ENCODE measurements at places on chromosomes 6 and 20.

- DNase-seq: no peak
These were observed 766.0 kb downstream of the KIF16B start for GRCh38 chr20:15807271-15807670.

GRCh38 chr6:159110013-159110412 is 59.2 kb upstream of the FNDC1 start:
- no peak for DNase-seq

DNA sequence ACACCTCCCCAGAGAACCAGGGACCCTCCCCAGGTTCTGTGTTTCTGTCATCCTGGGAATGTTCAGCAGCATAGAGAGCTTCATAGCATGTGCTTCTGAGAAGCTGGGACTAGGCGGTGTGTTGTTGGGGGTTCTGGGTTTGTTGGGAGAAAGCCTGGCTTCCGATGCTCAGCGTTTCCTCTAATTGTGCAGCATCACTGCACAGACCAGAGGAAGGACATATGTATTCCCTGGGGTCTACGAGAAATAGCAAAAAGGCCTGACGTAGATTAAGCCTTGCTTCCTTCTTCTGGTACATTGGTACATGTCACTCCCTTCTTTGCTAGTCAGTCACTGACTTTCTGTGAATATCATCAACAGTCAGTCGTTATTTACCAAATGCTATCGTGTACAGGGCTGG is 96.9 kb upstream of the SGK1 start:
- no peak for DNase-seq

GRCh38 chr6:3749977-3750316 is 1.6 kb downstream of the PXDC1 start:
- peak; percentile 71 for DNase-seq

DNA sequence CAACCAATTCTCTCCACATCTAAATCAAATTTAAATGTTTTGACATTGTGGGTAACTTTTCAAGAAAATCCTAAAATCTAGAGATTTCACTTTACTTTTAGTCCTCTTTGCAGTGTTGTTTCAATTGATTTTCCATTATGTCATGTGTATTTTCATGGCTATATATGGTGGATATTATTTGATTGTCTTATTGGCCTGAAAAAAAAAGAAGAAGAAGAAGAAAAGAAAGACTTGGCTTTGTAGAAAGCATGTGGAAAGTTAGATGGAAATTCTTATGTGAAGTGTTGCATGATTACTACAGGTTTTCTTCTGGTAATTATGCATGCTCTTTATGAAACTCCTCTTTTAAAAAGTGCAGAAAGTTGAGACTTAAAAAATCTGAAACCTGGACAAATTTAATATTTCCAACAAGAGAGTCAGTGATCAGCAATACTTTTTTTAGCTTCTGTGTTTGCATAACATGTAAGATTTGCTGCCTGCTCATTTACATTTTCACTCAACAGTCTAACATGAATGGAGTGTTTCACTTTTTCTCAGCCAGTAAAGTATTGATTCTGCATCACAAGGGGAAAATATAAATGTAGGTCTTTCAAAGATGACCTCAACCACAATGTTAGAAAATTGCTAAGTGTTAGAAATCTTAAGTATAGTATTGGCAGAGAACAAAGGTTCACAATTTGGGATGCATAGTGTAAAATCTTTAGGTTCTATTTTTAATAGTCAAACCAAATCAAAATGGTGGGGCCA is 438.7 kb downstream of the BCKDHB start:
- no peak for DNase-seq

- DNase-seq: peak; percentile 82
These were observed 40.0 kb upstream of the APCDD1L start for GRCh38 chr20:58555078-58555765.

DNA sequence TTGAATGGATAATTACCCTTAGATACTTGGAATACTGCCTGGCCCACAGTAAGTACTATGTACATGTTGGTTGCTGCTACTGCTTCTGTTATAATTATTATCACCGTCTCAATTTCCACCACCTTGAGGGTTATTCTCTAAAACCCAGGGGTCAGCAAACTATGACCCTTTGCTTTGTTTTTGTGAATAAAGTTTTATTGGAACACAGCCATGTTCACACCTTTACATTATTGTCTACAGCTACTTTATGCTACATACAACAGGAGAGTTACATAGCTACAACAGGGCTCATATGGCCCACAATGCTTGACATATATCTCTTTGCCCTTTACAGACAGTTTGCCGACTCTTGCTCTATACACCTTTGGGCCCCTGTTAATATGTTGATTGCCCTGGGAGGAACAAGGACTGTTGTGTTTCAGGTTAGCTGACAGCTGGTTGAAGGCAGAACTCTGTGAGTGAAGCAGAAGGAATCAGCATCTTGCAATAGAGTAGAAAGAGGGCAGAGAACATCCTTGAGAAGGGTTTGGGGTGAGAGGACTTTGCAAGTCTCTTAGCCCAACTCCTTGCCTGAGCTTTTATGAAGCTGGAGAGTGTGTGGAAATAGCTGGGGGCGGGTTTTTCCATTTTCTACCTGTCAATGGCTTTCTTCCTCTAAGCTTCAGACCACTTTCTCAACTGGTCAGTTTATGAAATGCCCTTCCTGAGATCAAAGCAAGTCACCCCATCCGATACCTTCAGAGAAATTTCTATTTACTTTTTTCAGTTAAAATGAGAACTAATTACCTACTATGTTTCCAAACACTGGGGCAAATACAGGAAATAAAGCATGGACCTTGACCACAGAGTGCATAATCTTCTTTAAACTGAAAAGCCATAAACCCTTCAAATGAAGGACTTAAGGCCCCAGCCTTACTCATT is 3.5 kb upstream of the MEP1A start:
- no peak for DNase-seq

DNA sequence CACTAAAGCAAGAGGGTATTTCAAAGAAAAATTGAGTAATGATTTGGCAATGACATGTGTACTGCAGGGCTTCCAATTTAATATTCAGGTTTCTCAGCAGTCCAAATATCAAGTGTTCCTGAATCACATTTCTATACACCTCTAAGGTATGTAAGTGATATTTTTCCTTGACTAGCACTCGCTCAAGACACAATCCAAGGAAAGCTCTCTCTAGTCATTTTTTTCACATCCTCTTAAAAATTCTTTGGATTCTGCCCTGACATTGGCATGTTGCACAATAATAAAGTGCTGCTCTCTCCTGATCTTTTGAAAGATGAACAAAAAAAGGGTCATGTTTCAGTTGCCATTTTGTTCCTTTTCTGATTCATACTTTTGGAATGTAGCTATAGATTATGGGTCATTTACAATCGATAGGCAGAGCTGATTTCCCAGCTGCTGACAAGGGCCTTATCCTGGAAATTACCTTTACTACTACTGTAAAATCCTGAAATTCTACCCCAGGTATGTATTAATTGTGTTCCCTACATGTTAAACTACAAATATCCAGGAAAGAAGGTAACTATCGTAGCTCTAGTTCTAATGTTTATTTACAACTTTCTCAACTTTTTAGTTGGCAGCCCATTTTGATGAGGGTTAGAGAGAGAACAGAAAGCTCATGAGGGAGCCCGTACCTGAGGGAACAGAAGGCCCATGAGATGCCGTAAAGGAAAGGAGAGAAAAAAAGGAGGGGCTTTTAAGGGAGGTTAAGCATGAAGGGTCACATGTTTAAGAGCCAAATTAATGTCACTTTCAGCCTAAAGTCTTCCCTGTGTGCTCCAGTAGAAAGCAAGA is 22.2 kb upstream of the ADGRG6 start:
- DNase-seq: peak; percentile 26

DNA sequence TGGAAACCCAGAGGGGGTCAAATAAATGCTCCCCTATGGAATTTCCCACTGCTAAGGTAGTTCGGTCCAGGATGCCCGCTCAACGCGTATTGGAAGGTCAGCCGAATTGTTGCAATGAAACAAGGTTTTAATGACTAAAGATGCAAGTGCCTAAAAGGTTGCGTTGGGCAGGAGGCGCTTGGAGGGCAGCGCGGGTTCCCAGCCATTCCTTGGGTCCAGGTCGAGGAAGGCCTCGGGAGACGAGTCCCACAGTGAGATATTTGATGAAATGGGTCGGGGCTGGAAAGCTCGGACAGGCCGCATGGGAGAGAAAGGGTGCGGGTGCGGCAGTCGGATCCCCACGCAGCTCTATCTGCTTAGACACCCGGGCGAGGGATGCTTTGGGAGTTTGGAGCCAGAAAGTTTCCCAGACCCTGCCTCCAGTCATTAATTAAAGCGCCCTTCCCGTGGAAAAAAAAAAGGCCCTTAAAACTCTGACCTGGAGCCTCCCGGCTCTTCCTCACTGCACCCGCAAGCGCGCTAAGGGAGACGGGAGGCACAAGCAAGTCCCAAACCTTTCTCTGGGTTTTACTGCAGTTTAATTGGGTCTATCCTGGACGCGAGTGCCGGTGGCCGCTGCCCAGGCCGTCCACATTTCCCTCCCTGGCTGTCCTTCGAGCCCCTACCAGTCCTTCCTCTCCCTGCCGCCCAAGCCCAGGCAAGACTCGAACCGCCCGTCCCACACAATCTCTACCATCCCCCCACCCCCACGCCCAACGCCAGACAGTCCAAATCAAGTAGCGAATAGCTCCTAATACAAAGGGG is 24.2 kb downstream of the TFAP2A start:
- DNase-seq: no peak

GRCh38 chr6:36290668-36291620 is 21.1 kb downstream of the PNPLA1 start:
- no peak for DNase-seq

GRCh38 chr6:69631552-69632346 is 165.1 kb downstream of the LMBRD1 start:
- DNase-seq: no peak

- no peak for DNase-seq
These were observed 113.1 kb downstream of the SYNDIG1 start for GRCh38 chr20:24582373-24583168.

DNA sequence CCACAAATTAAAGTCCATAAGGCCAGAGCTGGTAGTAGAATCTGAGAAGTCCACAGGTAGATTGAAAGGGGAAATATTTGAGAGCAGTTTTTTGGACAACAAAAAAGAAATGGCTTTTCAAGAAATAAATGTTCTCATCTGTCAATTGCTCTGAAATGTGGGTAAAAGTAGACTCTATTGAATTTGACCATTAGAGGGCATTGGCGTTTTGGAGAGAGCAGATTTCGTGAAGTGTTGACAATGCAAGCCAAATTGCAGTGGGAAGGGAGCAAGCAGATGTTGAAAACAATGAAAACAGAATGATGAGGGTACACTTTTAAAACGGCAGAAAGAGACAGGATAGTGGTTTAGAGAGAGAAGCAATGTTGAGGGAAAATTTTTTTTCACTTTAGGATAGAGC is 149.1 kb upstream of the FAM83B start:
- DNase-seq: no peak

GRCh38 chr20:3316136-3316535 is 77.1 kb upstream of the SLC4A11 start:
- DNase-seq: no peak

DNA sequence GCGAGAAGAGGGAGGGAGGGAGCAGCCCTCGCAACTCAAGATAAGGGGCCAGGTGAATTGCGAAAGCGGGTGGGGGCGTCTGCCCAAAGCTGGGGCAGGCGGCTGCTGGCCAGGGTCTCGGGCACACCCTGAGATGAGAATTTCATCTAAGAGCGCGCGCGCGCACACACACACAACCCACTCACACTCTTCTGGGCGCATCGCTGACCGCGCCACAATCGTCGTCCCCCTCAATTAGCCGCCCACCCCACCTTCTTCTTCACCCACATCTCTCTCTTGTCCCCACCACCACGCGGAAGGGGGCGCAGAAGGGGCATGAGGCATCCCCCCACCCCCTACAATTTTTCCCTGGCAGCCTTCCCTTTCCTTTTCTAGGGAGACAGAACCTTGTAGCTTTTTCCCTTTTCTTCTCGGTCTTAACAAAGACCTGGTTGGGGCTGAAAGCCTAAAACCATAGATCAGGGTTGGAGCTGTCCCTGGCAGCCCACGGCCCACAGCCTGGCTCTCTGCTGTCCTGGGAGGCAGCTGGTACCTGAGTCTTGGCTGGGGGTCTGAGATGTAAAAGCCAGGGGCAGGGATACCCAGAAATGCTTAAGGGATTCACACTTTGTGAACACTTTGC is 737 bp upstream of the PTPRT start:
- DNase-seq: no peak

- DNase-seq: no peak
These were observed 20.7 kb downstream of the MTHFD1L start for GRCh38 chr6:150886155-150886554.

- DNase-seq: no peak
These were observed 100.0 kb upstream of the MAN1A1 start for GRCh38 chr6:119449331-119450156.

DNA sequence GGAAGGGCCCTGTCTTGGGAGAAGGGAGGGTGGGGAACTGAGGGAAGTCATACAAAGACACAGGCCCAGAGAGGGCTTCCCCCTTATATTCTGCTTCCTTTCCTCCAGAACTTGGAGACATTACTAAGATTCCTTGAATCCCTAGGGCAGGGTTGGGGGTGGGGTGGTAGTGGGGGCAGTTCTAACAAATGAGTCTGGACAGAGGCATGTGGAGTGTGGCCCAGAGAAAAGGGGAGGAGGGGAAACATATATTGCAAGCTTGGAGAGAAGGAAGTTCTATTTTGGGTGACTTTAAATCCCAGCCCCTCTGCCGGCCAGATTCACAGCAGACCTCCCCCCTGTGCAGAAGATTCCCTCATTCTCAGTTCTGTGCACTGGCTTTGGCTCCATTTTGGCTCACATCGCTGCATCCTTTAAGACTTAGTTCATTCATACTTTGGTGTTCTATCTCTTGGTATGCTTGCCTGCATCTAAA is 43.7 kb downstream of the DAAM2 start:
- DNase-seq: no peak

- DNase-seq: no peak
These were observed 289.9 kb upstream of the TSHZ2 start for GRCh38 chr20:52682237-52682636.

Data from GM04504 (cell line).